ENCODE measurements at places on chromosomes 7 and 10.

DNA sequence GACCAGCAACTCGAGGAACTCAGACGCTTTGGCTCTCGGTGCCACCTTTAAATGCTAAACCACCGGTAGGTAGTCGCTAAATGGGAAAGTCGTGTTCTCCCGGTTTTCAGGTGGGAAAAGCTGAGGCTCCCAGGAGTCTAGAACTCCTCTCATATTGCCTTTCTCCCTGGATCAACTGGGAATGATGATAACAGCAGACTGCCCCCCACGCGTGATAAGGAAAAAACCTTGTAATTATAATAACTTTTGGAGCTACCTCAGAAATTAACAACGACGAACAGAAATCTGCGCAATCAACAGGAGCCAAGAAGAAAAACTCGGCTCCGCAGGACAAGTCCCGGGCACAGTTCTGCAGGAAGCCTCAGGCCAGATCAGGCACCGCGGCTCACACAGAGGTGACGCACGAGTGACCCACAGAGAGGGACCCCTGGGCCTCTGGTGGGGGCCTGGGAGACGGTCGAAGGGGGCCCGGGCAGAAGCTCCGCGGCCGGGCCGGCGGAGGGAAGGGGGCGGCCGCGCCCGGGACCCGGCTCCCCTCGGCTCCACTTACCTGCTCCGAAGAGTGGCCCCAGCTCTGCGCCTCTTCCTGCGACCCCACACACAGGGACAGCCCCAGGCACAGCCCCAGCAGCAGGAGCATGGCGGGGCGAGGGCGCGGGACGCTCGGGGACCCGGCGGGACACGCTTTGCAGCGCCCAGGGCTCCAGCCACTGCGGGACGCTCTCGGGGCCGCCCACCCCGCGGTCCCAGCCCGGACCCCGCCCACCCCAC is at the start of gene ITIH5:
Gene ITIH5, minus strand, starts transcription at position 714 of the 771 bp plus-strand sequence. Its CDS starts 74 bp downstream, at position 640.
- DNase-seq, result no peak

GRCh38 chr7:4203626-4204512 is 478.2 kb upstream of the FOXK1 start:
- no peak for DNase-seq

- DNase-seq, result no peak
Measured at GRCh38 chr10:25063644-25064043, 47.2 kb downstream of the THNSL1 start.

- DNase-seq, result no peak
Measured at GRCh38 chr7:64890761-64891362, 12.2 kb upstream of the ZNF273 start.

DNA sequence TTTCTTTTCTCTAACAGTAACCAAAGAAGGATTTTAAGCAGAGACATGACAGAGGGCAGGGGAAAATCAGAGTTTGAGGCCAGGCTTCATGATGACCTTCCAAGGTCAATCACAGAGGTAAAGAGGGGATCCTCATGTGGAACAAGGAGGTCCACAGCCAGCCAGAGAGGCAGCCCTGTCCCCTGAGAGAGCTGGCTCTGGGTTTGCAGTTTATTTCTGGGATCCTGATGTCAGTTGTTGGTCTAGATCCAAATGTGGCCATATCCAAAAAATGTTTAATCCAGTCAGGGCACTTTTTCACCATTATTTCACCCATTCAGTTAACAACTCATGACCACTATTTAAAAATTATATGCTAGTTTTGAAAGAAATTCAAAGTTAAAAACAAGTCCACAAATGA is 45.6 kb downstream of the GPR141 start:
- DNase-seq, result no peak

GRCh38 chr7:140645166-140645900 is 4.7 kb upstream of the DENND2A start:
- DNase-seq, result peak; percentile 42

GRCh38 chr7:139574618-139575337 is 51.3 kb downstream of the CLEC2L start:
- no peak for DNase-seq

DNA sequence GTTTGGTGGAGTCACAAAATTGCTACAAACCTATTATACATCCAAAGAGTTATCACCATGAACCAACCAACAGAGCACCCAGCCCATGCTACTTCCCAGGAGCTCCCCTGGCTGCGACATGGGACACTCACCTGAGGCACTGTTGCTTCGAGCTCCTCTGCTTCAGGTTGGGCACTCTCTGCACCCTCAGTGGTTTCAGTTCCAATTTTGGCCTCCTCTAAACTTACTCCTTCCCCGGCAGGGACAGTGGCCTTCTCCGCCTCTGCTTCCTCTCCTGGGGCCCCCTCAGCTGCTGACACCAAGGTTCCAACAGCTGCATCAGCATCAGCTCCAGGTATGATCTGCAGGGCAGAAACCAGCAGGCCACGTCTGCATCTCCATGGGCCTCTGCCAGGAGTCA is 120.4 kb upstream of the TARP start:
- no peak for DNase-seq

DNA sequence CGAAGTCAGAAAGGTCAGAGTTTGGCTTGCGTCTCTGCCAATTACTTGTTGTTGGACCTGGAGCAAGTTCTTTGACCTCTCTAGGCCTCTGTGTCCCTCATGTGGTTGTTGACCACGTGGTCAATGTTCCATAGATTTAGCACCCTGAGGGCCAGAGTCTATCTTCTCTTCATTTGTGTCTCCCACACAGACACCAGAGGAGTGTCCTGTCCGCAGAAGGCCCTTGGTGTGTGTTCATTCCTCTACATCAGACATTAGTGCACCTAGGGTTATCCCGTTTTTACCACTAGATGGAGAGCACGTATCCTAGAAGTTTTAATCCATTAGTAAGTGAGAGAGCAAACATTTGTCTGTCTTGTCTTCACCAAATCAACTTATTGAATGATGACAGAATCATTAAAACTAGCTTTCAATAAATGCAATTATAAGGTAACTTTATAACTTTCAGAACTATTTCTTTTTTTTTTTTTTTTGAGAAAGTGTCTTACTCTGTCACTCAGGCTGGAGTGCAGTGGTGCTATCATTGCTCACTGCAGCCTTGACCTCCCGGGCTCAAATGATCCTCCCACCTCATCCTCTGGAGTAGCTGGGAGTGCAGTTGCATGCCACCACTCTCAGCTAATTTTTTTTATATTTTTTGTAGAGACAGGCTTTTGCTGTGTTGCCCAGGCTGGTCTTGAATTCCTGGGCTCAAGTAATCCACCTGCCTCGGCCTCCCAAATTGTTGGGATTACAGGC is 122.5 kb upstream of the ANKRD1 start:
- no peak for DNase-seq

DNA sequence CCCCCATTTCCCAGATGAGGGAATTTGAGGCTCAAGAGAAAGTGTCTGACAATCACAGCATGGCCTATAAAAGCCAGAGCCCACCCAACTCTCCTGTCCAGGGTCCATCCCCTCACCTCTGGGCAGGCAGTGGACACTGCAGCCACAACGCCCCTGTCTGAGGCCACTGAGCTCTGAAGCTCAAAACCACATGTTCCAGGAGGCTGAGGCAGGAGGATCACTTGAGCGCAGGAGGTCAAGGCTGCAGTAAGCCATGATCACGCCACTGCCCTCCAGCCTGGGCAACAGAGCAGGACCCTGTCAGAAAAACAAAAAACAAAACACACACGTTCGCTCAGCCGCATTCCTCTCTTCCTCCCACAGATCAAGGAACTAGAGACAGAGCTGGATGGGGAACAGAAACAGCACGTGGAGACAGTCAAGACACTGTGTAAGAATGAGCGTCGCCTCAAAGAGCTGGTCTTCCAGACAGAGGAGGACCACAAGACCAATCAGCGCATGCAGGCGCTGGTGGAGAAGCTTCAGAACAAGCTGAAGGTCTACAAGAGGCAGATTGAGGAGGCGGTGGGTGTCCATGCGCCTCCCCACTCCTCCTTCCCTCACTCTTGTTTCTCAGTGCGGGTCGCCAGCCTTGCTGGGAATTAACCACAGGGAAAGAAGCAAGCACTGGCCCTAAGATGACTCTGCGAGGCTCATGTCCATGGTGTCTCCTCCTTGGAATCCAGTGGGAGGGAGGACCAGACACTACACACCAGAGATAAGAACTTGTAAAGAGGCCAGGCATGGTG is 20.0 kb upstream of the ARPC1A start:
- DNase-seq, result peak; percentile 19

DNA sequence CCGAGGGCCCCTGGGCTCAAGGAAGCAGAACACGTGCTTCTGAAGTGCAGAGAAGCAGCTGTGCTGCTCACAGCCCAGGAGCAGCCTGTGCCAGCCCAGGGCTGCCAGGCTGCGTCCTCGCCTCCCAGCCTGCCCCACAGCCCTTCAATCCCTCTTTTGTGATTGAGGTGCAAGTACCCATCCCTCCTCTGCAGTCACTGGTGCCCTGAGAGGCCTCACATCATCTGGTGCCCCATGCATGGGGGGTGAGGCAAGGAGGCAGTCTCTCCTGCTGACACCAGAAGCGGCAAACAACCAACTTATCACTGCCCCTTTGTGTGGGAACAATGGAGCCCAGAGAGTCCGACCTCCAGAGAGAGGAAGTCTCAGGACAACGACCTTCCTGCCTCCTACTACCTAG is 49.8 kb upstream of the FGFR2 start:
- DNase-seq, result no peak

DNA sequence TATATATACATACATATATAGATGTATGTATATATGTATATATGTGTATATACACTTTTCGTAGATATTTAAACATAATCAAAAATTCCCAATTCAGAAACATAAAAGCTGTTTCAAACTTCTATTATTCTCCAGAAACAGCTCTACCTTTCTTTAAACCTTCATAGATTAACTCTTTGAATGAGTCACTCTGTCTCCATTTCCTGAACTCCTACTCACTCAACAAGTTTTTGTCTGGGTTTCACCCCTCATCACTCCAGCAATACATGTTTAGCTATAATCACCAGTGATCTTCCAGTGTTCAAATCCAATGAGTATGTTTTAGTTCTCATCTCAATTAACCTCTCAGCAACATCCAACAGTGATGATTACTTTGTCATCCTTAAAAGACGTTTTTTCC is 9.6 kb downstream of the DGKB start:
- DNase-seq, result no peak

DNA sequence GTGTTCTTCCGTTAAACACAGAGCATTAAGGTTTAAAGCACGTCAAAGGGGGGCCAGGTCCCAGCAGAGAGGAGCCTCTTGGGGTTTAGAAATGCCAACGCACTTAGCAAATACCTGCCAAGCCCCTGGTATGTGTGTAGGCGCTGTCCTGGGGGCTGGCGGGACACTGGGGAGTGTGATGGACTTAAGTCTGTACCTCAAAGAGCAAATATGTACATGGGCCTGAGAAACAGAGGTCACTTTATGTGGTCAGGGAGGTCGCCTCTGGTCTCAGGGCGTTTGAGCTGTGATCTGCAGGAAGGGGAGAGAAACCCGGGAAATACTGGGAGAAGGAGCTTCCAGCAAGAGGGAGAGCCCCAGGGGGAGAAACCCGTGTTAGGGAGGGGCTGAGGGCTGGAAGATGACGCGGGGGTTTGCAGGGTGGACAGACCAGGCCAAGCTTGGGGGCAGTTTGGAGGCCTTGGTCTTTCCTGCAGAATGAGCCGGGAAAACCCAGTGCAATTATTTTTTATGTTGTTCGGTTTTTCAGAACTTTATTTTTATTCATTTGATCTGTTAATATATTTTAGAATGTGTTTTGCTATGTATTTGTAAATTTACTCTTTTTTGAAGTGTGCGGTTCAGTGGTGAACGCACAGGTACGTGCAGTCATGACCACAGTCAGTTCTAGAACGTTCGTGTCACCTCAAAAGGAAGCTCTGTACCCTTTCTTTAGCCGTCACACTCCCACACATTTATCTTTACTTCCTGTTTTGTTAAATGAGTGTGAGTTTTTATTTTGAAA is 441.4 kb upstream of the FOXK1 start:
- DNase-seq, result no peak

- no peak for DNase-seq
Measured at GRCh38 chr10:23363793-23364135, 19.2 kb upstream of the C10orf67 start.

GRCh38 chr10:59007307-59008025 is 169.0 kb upstream of the PHYHIPL start:
- no peak for DNase-seq

- no peak for DNase-seq
Measured at GRCh38 chr7:73976761-73977618, 51.0 kb upstream of the ELN start.

GRCh38 chr10:91742229-91742628 is 56.0 kb upstream of the TNKS2 start:
- no peak for DNase-seq
